ENCODE measurements at places on chromosomes 7 and 10. TPM values are rescaled to one million over a fixed set of nuclear protein-coding genes. Genes with fewer than 3 reads are reported as not detected.

- DNase-seq: no peak
Measured at GRCh38 chr10:52940921-52941320, 168.3 kb upstream of the MBL2 start.

GRCh38 chr7:22231141-22231540, 125.8 kb downstream of the RAPGEF5 start:
- DNase-seq: no peak

The NME8 gene
- 0.06 TPM for total RNA-seq

The FAM241B gene
- total RNA-seq: 13.7 TPM

The ITPRID1 gene
- not detected for total RNA-seq

DNA sequence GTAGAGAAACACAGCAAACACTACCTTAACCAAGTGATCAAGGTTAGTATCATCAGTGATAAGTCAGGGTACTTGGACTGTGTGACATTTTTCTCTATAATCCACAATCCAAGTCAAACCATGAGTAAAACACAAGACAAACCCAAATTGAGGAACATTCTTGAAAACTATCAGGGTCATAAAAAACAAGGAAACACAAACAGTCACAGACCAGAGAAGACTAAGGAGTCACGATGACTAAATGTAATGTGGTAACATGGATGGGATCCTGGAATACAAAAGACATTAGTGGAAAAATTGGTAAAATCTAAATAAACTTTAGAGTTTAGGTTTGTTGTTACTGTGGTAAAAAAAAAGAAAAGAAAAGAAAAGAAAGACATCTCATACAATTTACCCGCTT, 103.8 kb downstream of the ARMH3 start:
- DNase-seq: no peak

- peak; percentile 67 for DNase-seq
Measured at GRCh38 chr10:3784510-3785250, at the start of gene KLF6. KLF6 (minus strand) TSS chr10:3785209; CDS start chr10:3785014, 195 bp downstream.

The TSPAN13 gene
- total RNA-seq: 34.2 TPM

The AGAP6 gene
- 14.1 TPM for total RNA-seq

GRCh38 chr7:140176122-140176701, 571 bp downstream of the KDM7A start:
- peak; percentile 45 for DNase-seq

The UFSP1 gene
- total RNA-seq: 16.0 TPM

DNA sequence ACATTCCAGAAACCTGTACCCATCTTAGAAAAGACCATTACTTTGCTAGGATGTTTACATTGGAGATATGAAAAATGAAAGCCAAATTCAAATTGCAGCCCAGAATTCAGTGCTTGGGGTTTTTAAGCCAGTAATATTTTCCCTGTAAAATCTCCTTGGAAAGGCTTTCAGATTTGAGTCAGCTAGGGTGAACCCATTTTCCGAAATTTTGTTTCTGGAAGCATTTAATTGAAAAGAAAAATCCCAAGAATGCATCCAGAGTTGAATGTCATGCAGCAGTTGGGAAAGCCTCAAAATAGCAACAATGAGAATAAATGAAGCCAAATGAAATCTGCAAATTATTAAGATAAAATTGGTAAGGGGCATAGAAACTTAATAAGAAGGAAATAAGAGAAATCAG, 106.4 kb downstream of the BMPER start:
- no peak for DNase-seq

The SP4 gene
- 8.7 TPM for total RNA-seq

The KIN gene
- total RNA-seq: 7.4 TPM

- DNase-seq: no peak
Measured at GRCh38 chr7:74025146-74025545, 2.8 kb upstream of the ELN start.

The HOXA1 gene
- 0.42 TPM for total RNA-seq

- no peak for DNase-seq
Measured at GRCh38 chr10:17464545-17464944, 10.2 kb upstream of the ST8SIA6 start.

DNA sequence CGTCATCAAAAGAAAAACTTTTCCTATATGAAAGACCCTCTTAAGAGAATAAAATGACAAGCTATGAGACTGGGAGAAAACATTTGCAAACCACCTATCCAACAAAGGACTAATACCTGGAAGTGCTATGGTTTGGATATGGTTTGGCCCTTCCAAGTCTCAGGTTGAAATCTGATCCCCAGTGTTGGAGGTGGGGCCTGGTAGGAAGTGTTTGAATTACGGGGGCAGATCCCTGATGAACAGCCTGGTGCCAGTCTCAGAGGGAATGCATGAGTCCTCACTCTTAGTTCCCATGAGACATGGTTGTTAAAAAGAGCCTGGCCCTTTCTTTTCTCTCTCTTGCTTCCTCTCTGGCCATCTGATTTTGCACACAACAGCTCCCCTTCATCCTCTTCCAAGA, 6.3 kb downstream of the ALDH18A1 start:
- no peak for DNase-seq

DNA sequence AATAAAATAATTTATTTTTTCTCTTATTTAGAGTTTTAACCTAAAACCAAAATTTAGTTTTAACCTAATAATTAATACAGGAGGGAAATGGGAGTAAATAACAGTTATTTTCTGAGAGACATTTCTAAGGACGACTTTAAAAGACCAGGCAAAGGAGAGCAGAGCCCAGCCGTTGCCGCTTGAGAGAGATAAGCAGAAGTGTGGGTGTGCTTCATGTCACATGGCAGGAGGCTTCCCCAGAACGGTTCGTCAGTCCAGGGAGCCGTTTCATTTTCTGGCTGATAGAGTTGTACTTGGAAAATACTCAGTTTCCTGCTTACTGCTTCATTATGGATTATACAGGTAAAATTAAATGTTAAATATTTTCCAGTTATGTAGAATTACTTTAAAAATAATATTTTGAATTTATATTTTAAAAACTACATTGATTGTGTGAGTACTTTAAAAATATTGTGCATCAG, 61.4 kb downstream of the ST7 start:
- peak; percentile 84 for DNase-seq

The ATP6V0A4 gene
- 0.28 TPM for total RNA-seq

- no peak for DNase-seq
Measured at GRCh38 chr10:131706952-131707351, 193.9 kb upstream of the PPP2R2D start.

GRCh38 chr10:111545861-111546605, 469.2 kb downstream of the ADRA2A start:
- no peak for DNase-seq

GRCh38 chr10:130169136-130169859, 33.1 kb downstream of the GLRX3 start:
- no peak for DNase-seq

The UPK3BL2 gene
- total RNA-seq: 23.9 TPM

DNA sequence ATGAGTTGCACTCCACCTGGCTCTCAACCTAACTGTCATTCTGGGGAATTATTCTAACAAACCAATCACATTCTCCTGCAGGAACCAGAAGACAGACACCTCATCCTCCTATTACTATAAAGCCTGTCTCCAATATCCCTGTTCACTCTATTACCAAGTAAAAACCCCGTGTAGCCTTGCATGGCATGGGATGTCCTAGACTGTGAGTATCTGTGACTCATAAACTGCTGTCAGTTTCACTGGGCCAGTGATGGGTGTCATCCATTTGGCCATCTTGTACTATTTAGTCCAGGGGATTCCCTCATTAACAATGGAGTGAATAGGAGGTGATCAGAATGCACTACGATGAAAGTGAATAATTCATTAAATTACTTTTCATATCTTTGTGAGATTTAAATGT, 608.7 kb downstream of the DNAJB9 start:
- no peak for DNase-seq

The COL17A1 gene
- not detected for total RNA-seq

DNA sequence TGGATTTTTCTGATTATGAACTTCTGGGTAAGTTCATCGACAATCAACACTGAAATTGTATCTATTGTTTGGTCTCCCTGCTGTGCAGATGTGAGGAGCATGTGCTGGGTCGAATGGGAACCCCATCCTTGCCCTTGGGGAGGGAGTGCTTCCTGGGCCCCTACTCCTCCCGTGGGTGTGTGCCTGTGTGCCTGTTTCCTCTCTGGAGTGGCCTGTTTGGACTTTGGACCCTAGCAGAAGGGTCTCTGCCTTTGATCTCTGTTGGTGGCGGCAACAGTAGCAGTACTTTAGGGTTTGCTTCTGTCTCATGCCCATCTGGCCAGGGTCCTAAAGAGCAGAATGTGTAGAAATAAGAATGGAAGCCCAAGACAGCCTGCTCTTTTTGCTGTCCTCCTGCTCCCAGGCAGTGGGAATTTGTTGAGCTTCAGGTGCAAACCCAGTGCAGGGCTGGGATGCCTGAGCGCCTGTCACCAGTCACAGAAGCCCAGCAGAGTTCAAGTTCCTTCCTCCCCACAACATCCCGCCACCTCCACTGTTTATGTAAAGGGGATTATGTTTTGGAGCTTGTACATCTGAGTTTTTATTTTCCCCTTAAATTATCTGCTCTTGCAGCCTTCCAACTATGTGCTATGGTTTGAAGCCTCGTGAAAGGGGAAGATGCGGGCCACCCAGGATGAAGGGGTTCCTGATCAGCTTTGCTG, 1.5 kb upstream of the TACR2 start:
- DNase-seq: no peak

DNA sequence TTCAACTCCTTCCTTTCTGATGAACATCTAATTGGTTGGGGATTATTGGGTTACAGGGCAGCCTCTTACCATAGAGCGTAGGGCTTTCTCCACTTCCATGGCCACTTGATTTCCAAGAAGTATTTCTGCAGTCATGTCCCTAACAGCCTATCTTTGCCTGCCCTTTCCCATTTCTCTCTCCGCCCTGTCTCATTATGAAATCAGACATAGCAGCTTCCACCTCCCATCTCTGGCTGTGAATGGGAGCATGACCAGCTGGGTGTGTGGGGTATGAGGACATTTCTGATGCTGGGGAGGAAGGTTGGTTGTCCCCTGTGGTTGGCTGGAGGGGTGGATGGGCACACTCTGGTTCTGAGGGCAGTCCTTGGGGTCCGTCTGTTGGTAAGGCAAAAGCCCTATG, 41.2 kb downstream of the ADCYAP1R1 start:
- no peak for DNase-seq

The SPDYE5 gene
- not detected for total RNA-seq

DNA sequence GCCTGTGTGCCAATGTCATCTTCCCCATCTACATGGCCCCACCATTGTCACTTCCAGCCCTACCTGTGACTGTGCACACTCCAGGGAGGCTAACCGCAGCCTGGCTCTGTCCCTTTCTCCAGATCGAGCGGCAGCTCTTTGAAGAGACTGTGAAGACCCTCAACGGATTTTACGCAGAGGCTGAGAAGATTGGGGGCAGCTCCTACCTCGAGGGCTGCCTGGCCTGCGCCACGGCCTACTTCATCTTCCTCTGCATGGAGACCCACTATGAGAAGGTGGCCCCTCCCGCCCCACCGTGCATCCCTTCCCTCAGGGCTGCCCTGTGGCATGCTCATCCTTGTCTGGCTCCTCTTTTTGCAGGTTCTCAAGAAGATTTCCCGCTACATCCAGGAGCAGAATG, 14.2 kb downstream of the GOLGA7B start:
- no peak for DNase-seq

- DNase-seq: no peak
Measured at GRCh38 chr10:27464993-27465392, 39.1 kb upstream of the RAB18 start.

The RBM28 gene
- 26.4 TPM for total RNA-seq

The HECW1 gene
- 0.39 TPM for total RNA-seq

The TCTN3 gene
- total RNA-seq: 21.9 TPM

- DNase-seq: no peak
Measured at GRCh38 chr7:152073352-152073751, 47.9 kb downstream of the GALNT11 start.

GRCh38 chr10:102422545-102423129, 2.0 kb downstream of the FBXL15 start:
- DNase-seq: peak; percentile 78

DNA sequence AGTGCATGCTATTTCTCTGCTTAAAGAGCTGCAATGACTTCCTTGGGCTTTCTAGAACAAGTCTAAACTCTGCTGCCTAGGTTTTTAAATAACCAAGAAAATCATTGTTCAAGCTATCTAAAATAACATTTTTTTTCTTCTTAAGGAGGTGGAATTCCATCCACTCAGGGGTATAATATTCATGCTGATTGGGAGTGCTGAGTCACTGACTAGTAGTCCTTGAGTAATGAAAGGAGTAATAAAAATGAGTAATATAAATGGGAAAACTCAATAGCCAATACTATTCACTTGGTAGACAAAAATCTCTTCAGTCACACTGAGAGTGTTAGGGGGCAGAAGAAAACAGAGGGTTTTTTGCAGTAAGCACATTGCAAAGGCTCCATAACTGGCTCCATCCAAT, 72.0 kb downstream of the GFRA1 start:
- no peak for DNase-seq

- DNase-seq: no peak
Measured at GRCh38 chr10:8312781-8313180, 258.3 kb downstream of the GATA3 start.

GRCh38 chr10:78203915-78204818, 170.5 kb downstream of the RPS24 start:
- DNase-seq: no peak

DNA sequence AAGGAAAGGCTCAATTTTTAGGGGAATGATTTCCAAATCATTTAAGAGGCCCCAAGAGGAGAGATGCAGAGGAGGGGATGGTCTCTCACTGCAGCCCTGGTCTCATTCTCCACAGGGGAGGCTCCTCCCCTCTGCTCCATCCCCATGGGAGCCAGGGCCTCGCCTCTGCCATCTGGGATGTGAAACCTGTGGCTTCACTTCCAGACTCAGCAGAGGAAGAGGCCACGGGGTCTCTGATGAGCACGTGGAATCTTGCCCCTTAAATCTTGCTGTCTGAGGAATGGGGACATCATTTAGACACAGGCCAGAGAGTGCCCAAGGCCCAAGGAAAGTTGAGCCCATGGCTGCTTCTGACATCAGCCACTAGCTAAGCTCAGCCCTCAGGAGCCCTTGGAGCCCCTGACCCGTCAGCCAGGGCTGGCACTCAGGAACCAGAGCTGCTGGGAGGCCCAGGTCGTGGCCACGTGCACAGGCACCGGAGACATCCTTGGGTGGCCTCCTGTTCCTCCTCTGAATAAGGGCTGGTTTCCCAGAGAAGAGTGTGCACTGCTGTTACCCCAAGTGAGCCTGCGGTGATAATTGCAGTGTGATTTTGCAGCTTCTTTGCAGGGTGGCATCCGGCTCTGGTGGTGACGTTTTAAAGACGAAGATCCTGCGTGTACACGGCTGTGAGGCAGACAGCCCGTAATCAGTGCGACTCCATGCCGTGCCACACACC, 50.5 kb downstream of the VIPR2 start:
- no peak for DNase-seq

GRCh38 chr7:3548815-3549214, 247.8 kb downstream of the SDK1 start:
- no peak for DNase-seq

GRCh38 chr10:28012990-28013515, 14.2 kb upstream of the ODAD2 start:
- DNase-seq: no peak

- no peak for DNase-seq
Measured at GRCh38 chr7:77484785-77485184, 52.3 kb upstream of the PTPN12 start.

GRCh38 chr10:100175875-100176274, 10.0 kb downstream of the ERLIN1 start:
- DNase-seq: no peak

The MYO3A gene
- total RNA-seq: 5.9 TPM

The GPR26 gene
- total RNA-seq: not detected

All from cardiac muscle cell (in vitro differentiated cells and primary cell).